ENCODE measurements at places on chromosomes 11 and 22. TPM values are rescaled to one million over a fixed set of nuclear protein-coding genes. Genes with fewer than 3 reads are reported as not detected.

SCGB1A1 gene
- not detected for total RNA-seq

CCT8L2 gene
- total RNA-seq = not detected

OR52B6 gene
- not detected for total RNA-seq

MS4A2 gene
- not detected for total RNA-seq

COX8A gene
- total RNA-seq = 528 TPM

GPHA2 gene
- not detected for total RNA-seq
